Esophagus mucosa (tissue), 1 donor: ENCODE measurements at places on chromosomes 16 and 17. TPM values are rescaled to one million over a fixed set of nuclear protein-coding genes. Genes with fewer than 3 reads are reported as not detected.

The SLC16A3 gene
- total RNA-seq, result 50.0 TPM

The PRAC1 gene
- total RNA-seq, result not detected

The RAMP2 gene
- total RNA-seq, result 4.5 TPM

The BAIAP3 gene
- 2.0 TPM for total RNA-seq

The CNGB1 gene
- total RNA-seq, result 0.32 TPM

The TPSAB1 gene
- total RNA-seq, result 4.6 TPM

The CCL18 gene
- 0.44 TPM for total RNA-seq

The TMIGD1 gene
- total RNA-seq, result not detected

The GLP2R gene
- total RNA-seq, result not detected
